Cortex of kidney (tissue), 1 donor: ENCODE measurements at places on chromosomes 4 and X.

GRCh38 chr4:186132577-186133242 is 28.2 kb downstream of the FAM149A start:
- no peak for DNase-seq

DNA sequence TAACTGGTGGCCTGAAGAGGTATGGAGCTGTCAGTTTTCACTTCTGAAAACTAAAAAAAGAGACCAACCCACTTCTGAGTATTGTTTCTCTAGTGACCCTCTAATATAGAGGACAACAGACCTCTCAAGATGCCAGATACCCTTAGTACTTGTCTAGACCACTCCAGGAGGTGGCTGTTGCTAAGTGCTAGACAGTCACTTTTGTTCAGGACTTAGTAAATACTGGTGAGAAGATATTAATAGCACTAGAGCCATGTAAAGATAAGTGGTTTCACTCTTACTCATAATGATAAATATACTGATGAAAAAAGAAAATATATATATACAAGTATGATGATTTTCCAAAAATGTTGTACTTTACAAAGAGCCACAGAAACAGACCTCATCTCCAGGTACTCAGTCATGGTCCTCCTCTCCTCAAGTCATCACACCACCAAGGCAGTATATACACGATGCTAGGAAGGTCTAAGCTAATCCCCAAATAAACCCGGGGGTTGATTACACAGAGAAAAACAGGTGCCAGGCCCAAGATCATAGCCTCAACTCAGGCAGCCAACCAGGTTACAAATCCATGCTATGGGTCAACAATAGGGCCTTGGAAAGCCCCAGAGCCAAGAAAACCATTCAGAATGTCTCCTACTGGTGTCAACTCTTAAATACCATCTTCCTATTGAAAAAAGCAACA is 66.9 kb downstream of the ARHGEF9 start:
- DNase-seq = no peak

DNA sequence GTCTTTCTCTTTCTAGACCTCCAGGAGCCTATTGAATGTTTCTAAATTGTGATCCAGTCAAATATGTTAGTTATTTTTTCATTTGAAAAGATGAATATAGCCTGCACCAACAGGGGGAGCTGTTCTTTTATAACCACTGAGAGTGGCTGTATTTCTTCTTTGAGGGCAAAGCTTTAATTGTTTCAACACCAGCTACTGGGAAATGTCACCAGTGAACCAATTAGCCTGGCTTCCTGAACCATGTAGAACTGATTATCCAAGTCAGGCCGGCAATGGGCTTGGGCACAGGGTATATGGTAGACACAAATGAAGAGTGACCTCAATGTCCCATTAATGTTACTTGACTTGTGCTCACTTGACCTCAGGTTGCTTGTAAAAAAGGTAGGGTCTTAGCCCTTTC is 4.8 kb upstream of the DAPP1 start:
- no peak for DNase-seq

DNA sequence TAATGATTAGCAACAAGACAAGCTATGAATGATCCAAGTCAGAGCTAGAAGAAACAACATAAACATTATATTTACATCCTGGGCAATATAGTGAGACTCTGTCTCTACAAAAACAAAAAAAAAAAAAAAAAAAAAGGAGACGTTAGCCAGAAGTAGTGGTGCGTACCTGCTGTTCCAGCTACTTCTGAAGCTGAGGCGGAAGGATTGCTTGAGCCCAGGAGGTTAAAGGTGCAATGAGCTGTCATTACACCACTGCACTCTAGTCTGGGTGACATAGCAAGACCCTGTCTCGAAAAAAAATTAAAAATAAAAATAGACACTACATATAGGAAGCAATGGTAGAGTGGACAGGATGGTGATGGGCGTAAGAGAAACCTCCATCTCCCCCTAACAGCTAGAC is 144.6 kb upstream of the VCX3A start:
- no peak for DNase-seq

- DNase-seq = no peak
Observed at GRCh38 chrX:120840827-120841226, 34.8 kb downstream of the CT47B1 start.

DNA sequence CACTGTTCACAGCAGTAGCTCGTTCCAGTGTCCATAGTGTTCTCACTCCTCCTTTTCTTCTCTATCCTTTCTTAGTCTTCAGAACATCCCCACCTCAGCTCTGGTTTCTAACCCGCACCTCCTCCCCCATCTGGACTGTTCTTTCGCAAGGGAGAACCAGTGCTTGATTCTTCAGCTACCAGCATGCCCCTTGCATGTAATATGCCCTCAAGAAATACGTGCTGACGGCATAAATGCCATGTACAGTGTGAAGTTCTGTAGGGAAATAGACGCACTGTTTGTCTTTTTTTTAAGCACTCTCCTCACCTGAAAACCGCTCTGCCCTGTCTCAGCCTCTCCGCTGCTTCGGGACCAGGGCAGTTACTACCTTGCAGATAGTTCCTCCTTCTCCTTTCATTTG is 5.3 kb downstream of the CLDN22 start:
- no peak for DNase-seq
